Activated CD8-positive, alpha-beta memory T cell treated with anti-CD3 and anti-CD28 coated beads for 1 hour (primary cell): ENCODE measurements at places on chromosomes 7 and 10.

- DNase-seq, result no peak
These were observed 565.4 kb downstream of the NXPH1 start for GRCh38 chr7:8998762-8999161.

- DNase-seq, result no peak
These were observed 53.1 kb upstream of the COBL start for GRCh38 chr7:51369746-51370145.

- no peak for DNase-seq
These were observed 9.9 kb upstream of the NT5C3A start for GRCh38 chr7:33072471-33072870.

DNA sequence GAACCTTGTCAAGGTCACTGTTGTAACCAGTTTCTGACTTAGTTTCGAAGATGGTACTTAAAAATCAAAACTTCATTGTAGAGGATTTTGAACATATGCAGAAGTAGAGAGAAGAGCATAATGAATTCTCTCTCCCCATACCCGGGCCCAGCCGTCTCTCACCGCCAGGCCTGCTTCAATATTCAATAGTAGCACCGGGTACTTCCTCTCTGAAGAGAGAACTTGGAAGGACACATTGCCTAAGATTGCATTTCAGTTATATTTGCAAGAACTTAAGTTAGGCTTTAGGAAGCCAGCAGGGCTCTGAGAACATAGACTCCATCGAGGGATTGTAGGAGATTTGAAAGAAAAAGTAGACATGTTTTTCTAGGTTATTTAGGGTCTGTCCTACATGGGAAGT is 19.1 kb downstream of the LMTK2 start:
- DNase-seq, result no peak

- no peak for DNase-seq
These were observed 66.1 kb upstream of the AQP1 start for GRCh38 chr7:30845426-30846135.

GRCh38 chr7:11557627-11558026 is 274.4 kb downstream of the THSD7A start:
- DNase-seq, result no peak

DNA sequence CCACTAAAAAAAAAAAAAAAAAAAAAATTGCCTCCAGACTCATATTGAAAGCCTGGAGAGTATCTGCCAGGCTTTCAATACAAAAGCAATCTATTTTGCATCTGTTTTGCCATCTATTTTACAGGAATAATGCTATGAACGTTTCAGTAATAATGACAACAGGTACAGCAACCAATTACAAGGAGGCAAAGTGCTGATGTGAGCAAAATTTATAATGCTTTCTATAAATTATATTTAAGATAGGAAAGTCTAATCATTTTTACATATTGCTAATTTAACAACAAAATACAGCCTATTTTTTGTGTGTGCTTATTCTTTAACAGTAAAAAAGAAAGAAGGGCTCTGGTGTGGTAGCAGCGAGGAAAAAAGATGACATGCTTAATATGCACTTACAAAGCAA is 10.0 kb downstream of the WDR91 start:
- no peak for DNase-seq

DNA sequence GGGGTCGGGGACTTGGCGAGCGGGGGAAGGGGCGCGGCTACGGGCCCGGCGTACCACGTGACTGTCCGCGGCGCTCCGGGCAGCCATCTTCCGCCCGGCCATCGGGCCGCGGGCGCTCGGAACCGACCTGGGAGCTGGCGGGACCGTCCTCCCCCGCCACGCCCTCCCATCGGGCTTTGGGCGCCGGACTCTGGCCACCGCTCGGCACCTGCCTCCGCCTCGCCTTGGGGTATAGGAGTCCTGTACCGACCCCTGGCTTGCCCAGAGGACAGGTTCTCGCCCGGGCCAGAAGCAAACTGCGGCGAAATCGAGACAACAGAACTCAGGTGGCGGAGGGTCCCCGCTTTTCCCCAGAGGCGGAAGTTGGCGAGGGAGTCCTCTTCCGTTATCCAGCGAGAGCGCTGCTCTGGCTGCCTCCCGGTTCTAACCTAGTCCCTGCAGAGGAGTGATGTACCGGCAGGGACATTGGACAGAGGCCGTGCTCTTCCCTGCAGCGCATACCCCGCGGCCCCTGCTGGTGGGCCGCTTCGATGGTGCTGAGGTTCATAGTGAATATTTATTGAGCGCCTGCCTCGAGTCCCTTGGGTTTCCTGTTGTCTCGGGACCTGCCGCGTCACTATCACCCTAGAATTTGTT is 1.2 kb upstream of the SGMS1 start:
- DNase-seq, result peak; percentile 35

DNA sequence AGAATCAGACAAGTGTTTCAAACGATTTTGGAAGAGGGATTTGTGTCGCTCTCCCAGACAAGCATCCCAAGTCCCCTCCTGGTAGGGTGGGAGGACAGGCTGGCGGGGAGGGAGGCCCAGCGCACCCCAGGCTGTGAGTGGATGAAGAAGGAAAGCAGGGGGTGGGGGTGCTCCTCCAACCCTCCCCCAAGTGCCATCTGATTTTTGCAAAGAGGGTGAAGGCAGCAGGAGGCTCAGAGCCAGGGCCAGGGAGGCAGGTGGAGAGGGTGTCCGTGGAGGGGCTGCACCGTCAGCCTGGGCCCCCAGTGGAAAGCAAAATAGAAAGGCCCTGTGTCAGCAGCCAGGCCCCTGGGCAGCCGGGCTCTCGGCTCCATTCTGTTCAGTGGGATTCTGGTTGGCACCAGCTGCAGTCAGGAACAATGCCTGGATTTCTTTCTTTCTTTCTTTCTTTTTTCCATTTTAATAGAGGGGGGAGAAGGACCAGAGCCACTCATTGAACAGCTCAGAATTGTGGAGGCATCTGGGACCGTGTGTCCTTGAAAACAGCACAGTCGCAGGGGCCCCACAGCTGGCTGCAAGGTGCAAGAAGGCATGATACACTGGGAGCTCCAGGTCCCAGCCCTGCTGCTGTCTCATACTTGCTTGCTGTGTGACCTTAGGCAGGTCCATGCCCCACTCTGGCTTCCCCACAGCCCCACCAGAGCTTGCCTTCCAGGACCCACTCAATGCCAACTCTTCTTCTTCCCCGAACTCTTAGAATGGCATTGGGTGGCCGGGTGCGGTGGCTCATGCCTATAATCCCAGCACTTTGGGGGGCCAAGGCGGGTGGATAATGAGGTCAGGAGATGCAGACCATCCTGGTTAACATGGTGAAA is 7.1 kb upstream of the ZMIZ1 start:
- DNase-seq, result no peak

DNA sequence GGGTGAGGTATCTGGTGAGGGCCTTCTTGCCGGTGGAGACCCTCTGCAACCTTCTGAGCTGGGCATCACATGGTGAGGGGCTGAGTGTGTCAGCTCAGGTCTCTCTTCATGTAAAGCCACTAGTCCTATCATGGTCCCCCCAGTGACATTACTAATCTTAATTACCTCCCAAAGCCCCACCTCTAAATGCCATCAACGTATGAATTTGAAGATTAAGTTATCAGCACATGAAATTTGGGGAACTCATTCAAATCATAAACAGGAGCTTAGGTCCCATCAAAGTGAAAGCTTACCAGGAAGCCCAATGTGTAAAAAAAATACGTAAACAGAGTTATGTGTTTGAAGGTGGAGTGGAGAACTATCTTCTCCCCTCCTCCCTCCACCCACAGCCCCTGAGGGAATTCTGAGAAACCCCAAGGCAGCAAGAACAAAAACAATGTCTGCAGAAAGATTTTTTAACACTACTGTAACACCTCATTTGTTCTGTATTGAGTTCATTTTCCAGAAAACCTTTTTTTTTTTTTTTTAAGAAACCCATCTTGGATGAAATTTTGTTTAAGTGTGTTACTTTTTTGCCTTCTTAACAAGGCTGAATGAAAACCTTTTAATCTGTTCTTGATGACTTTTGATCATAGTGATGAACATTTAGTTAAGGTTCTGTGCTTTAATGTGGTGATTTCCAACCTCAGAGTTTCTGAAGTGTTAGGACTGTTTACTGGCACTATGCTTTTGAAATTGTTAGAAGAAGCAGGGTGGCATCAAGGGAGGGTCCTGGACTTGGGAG is 19.1 kb upstream of the PCGF5 start:
- DNase-seq, result no peak

DNA sequence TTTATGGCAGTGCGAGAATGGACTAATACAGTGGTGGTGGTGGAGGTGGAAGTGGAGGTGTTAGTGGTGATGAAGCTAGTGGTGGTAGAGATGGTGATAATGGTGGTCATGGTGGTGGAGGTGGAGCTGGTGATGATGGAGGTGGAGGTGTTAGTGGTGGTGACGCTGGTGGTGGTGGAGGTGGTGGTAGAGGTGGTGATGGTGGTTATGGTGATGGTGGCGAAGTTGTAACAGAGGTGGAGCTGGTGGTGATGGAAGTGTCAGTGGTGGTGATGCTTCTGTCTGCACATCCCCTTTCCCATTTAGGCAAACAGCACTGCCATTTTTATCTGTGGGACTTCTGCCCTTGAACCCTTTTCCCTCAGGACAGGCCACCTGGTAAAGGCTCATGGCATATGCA is 7.4 kb upstream of the PTPRN2 start:
- no peak for DNase-seq

- no peak for DNase-seq
These were observed 144.1 kb downstream of the DLG5 start for GRCh38 chr10:77782328-77783061.

DNA sequence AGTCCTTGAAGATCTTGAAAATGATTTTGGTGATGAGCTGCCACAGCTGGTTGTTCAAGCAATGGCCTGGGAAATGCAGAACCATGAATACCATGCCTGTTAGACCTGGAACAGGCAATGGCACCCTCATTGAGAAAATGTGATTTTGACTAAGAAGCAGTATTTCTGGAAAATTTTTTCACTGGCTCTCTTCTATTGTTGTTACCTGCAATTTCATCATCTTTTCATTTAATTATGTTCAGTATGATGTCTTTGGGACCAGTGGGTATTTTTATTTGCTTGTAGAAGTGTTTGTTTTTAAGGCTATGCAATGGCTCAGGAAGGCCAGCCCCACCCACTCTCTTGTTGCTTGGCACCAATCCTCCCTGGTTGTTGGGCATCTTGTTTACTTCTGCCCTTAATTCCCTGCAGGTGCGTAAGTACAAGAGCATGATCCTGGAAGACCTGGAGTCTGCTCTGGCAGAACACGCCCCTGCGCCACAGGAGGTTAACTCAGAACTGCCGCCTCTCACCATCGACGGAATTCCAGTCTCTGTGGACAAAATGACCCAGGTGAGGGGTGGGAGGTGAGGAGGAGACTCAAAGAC is 78.6 kb downstream of the NRF1 start:
- DNase-seq, result no peak

DNA sequence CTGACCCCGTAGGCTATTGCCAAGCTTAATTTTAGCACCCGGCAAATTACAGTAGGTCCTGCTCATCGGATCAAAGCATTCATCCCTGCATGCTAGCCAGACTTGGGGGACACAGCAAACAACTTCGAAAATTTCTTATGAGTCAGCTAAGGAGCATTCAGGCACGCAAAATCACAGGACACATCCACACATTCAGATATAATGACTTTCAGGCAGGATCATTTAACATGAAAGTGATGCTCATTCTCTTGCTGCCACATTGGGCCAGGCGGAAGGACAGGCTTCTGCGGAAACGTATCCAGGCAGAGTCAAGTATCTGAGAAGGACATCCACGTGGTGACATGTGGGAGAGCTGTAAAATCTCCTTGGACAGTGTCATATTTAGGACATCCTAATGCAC is 474.0 kb upstream of the NRP1 start:
- DNase-seq, result no peak

DNA sequence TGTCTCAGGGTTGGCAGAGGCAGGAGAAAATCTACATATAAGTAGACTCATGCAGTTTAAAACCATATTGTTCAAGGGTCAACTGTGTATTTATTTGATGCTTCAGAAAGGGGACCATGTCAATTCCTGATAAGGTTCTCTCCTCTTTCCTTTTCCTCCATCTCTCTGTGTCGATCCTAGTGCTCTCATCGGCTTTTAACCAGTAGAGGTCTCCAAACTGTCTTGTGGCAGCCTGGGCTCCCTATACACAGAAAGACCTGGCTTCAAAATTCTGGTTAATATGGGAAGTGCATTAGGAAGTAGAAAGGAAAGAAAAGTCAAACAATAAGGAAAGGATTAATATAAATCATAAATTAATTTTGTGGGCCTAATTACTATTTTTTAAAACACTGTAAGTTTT is 304.4 kb upstream of the C7orf33 start:
- DNase-seq, result no peak

DNA sequence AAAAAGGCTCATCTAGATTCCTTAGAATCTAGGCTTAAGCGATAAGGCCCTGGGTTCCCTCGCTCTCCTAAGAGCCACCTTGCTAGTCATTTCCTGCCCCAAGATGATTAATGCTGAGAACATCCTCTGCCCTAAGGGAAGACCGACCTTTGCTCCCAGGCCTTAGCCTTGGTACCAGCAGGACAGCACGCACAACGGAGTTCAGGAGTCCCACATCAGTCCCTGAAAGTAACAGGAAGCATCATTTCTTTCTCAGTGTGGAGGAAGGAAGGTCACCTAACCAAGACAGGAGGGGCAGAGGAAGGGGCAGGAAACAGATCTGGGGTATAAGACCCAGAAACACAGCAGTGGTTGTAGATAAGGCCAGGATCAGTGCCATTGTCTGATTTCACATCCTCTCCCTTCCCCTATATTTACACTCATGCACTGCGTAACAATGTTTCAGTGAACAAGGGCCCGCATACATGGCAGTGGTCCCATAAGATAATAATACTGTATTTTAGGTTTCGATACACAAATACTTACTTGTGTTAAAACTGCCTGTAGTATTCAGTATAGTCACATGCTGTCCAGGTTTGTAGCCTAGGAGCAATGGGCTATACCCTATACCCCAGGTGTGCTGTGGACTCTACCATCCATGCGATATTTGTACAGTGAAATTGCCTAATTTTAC is 8.1 kb upstream of the FAM107B start:
- DNase-seq, result no peak

- DNase-seq, result no peak
These were observed 1158.8 kb upstream of the SORCS1 start for GRCh38 chr10:108323274-108323798.

DNA sequence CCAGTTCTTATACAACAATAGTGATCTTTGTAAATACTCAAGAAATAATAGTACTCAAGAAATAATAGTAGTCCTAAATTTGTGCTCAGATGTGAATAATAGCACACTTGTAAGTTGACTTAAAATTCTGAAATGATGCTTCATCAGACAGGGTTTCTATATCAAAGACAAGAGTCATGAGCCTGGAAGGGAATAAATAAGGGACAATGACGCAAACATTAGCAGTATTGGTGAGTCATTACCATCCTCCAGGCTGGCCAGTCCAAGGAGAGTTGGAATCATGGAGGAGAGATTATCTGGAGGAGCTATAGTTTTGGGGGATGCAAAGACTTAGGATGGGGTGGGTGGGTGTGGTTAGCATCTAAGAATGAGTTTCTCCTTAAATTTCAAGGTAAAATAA is 6.1 kb upstream of the SH3PXD2A start:
- DNase-seq, result no peak

DNA sequence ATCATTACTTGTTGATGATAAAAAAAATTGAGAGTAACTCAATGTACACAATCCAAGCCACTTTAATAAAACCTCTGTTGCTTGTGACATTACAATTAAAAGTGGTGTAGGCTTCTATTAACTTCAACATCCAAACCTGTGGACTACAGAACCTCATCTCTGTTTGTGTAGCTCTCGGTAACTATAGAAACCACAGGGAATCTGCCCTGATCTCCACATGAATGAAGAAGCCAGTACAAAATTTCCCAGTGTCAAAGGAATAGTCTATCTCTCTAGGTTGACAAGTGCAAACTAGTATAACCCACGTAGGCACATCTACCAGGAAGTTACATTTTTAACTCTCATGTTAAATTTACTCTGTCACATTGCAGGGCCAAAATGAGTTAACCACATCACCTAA is 204.3 kb downstream of the CHCHD3 start:
- DNase-seq, result no peak
